ENCODE measurements at places on chromosomes 1 and 21.

GRCh38 chr1:5927506-5928370 lies 64.5 kb downstream of the NPHP4 start:
- DNase-seq, result peak; percentile 82

DNA sequence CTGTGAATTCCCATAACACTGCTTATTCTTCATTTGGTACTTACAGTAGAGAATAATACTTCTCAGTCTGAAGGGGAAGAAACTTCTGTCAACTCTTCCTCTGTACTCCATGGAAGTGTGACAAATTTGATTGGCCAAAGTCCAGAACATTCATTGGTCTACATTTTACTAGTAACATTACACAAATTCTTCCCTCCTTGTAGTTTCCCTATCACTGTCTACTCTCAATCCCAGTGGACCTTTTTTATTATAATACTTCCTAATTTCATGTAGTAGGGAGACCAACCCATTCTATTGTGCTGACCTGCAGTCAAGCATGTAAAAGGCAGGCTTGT lies 74.7 kb downstream of the ALG6 start:
- DNase-seq, result no peak

- DNase-seq, result no peak
Measured at GRCh38 chr1:66282343-66282852, 251.6 kb upstream of the SGIP1 start.

DNA sequence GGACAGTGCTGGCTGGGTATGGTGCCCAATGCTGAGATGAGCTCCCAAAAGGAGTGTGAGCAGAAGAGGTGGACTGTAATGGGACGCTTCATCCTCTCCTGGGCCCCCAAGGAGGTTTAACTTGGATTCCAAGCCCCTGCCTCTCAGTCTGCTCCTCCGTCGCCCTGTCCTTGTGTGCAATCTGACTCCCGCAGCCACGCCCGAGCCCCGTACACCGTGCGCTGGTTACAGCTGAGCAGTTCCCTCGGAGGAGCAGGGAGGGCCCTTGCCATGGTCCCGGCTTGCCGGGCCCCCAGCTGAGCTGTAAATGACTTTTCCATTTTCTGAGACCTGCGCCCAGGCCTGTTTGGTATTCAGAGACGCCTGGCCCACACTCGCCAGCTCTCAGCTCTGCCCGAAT lies 53.7 kb downstream of the PAX7 start:
- DNase-seq, result no peak

DNA sequence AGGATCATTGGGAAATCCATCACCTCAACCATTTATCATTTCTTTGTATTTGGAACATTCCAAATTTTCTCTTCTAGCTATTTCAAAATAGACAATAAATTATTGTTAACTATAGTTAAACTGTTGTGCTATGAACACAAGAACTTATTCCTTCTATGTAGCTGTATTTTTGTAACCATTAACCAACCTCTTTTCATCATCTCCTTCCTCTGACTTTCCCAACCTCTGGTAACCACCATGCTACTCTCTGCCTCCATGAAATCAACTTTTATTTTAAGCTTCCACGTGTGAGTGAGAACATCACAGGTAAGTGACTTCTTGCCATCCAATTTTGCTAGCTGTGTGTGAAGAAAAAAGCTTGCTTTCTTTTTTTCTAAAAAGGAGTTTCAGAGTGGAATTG lies 418 bp downstream of the IFI44L start:
- DNase-seq, result no peak

GRCh38 chr1:116099379-116099778 lies 11.8 kb upstream of the MAB21L3 start:
- no peak for DNase-seq

GRCh38 chr1:12009318-12009947 lies 9.9 kb upstream of the MIIP start:
- DNase-seq, result no peak

GRCh38 chr1:151510957-151511635 lies at the start of gene CGN:
Gene CGN (plus strand): TSS chr1:151511387. CDS start chr1:151518520, 7,133 bp downstream.
- no peak for DNase-seq

DNA sequence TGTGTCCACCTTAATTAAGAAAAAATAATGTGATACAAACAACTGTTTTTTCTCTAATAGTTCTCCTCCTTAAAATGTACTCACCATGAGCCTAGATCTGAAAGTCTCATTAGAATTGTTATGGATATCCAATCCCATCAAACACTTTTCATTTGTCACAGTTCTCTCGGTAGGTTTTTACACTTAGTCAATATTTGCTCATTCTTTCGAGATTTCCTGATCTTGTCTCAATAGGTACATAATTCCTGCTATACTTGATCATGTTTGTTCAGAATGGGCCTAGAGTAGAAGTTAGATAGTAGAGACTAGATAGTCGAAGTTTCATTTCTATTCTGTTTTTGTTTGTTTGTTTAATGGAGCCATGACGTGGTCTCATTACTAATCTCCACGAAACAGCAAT lies 2005.7 kb downstream of the NCAM2 start:
- no peak for DNase-seq

DNA sequence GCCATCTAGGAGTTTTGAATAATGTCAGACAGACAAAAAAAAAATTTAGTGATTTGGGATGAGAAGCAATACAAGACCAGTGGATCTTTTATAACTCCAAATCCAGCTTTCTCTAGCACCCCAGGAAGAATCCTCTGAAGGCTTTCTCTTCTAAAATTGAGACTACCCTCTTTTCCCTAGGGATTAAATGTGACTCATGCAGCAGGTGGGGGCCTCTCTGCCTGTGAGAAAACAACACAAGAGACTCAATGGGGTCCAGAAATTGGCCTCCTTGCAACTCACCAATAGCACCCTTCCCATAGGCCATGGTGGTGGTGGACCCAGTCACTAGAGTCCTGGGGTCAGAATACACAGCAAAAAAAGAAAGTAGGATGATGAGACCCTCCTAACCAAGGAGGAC lies 120.3 kb upstream of the ATP1A1 start:
- no peak for DNase-seq

DNA sequence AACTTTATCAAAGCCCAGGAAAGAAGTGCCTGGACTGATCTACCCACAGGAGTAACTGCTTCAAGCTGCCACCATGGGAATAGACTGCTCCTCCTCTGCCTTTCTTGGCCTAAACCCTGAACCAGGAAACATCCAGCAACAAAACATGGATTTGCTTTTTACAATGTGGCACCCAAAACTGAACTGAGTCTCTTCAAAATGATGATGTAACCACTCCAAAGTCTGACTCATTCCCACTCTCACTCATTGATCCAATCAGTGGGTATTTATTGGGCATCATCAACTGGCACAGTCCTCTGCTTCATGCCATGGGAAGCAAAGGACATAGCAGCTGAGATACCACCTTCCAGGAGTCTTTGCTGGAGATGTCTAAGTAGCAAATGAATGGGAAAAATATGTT lies 23.5 kb downstream of the CYP4A22 start:
- no peak for DNase-seq

GRCh38 chr1:48917901-48918603 lies 141.4 kb upstream of the BEND5 start:
- no peak for DNase-seq

DNA sequence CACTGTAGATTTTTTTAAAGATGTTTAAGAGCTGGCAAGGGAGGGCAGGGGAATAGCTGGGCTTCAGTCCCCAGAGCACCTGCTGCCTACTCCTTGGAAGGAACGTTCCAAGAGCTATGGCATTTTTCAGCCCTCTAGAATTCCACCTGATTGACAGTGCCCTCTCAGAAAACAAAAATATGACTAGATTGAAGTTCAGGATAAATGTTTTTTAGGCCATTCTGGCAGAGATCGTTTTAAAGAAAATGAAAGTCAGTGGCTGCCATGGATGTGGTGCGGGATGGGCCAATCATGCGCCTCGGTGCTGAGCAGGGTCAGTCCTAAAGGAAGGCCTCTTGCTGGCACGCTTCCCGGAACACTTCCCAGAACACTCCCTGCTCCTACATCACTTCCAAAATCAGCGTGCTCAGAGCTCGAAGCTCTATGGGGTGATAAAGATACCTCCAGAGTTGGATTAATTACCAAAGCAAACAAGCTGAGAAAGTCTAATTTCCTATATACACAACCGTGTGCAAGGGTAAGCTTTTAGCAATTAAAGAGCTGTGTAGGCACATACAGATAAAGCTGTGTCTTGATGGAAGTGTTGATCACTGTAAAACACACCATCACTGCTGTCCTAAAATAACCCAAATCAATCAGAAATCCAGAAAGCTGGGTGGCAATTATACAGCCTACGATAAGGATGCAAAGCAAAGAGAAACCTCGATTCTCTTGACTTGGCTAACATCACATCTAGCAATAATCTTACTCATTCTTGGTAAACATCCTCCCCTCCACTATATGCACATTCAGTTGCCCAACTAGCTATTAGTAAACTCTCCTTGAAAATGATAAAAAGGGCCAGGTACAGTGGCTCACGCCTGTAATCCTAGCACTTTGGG lies 34.6 kb downstream of the TGFBR3 start:
- no peak for DNase-seq

- peak; percentile 91 for DNase-seq
Measured at GRCh38 chr1:155324717-155325602, 4.3 kb downstream of the RUSC1 start.

DNA sequence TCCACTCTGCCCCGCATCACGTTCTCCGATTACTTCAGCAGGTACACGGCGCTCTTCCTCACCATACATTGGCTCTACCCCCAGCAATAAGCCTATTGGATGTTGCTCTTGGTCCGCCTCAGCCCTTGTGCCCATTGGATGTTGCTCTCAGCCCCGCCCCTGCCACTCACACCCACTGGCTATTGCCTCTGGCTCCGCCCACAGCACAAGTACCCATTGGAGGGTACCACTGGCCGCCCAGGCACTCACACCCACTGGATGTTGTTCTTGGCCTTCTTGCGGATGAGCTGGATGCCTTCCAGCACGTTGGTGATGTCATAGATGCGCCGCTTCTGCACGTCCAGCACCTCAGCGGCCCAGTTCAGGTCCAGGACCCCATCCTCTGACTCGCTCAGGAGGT lies 9.4 kb downstream of the E2F2 start:
- DNase-seq, result no peak

GRCh38 chr1:63984257-63984929 lies 210.6 kb downstream of the ROR1 start:
- DNase-seq, result no peak

GRCh38 chr1:98277118-98277517 lies 356.3 kb upstream of the DPYD start:
- no peak for DNase-seq

GRCh38 chr1:90671251-90671650 lies 45.9 kb downstream of the BARHL2 start:
- DNase-seq, result no peak

DNA sequence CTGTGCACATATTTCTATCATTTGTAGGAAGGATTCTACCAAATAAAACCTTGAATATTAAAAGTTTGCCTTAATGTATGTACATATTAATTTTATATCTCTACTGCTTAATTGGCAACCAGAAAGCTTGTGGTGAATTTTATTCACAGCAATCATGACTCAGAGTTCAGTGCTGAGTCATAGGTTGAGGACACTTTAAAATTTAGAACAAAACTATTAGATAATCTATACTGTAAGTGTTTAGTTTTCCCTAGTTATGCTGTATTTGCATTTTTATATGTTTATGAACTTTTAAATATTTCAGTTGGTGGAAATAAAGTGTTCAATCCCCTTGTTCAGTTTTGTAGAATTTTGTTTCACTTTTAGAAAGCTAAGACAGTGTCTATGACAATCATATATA lies 841.5 kb downstream of the KCNT2 start:
- DNase-seq, result no peak

- DNase-seq, result no peak
Measured at GRCh38 chr1:9575486-9575885, 13.2 kb upstream of the TMEM201 start.

DNA sequence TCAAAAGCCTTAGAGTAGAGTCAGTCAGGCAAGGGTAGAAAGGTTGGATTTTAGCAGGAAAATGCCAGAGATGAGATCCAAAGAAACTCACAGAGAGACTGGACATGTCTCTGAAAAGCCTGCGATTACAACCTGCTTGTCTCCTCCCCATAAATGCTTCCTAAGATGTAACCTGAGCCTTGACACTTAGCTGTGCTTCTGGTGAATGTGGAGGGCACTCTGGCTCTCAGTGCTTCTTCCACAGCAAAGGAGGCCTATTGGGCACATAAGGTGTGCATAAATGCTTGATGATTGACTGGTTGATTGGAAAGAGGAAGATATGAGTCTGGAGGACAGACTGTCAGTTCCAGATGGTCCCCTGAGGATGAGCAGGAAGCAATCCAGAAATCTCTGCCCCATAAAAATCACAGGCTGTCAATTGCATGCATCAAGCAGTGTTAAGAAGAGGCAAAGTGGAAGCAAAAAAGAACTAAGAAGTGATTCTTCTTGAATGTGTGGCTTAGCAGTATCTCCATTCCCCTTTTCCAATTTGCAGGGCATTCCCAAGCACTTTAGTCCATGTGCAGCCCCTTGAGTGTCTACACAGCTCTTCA lies 236.2 kb upstream of the RRP15 start:
- no peak for DNase-seq

GRCh38 chr1:219244864-219245263 lies 71.2 kb downstream of the LYPLAL1 start:
- DNase-seq, result no peak

DNA sequence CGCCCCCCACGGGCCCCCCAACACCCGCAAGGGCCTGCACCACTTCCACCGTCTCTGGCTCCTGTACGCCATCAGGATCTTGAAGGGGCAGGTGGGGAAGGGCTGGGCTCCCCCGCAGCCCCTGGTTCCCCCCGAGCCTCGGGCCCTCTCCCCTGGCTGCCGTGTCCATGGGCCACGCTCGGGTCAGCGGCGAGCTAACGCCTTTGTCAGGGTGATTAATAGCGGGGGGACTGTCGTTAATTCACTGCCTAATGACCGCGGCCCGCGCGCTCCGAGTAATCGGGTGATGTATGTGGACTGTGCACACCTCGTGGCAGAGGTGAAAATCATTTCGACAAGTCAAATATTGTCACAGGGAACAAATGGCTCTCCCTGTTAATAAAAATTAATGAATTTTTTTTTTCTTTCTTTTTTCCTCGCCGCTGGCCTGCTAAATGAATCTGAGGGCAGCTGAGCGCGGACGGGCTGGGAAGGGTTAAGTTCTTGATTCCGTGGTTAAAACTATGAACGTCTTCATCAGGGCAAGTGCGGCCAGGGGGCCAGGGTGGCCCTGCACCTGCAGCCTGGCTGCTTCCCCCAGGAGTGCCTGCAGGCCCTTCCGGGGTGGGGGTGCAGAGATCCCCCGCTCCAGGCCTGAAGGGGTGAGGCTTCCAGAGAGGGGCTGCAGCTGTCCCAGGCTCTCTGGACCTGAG lies 100.8 kb downstream of the PRDM16 start:
- no peak for DNase-seq

DNA sequence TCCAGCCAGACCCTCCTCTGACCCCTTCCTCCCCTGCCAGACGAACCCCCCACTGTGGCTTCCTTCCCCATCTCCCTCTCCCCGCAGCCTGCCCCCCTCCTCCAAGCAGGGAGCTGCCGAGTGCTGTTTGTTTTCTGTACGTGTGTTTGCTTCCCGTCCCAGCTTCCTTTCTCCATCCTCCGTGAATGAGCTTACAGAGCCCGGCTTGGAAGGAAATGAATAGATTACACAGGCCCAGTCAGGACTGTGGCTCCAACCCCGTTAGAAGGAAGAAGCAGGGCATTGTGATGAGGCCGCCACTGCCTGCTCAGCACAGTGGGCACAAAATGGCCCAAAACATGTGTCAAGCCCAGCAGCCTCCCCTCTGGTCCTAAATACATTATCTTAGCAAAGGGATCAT lies 123.2 kb downstream of the IGSF21 start:
- DNase-seq, result no peak

- DNase-seq, result no peak
Measured at GRCh38 chr1:15154480-15155036, 1.0 kb downstream of the TMEM51 start.

GRCh38 chr1:201515895-201516294 lies 9.0 kb upstream of the CSRP1 start:
- DNase-seq, result no peak

Measured in vagina (tissue), 2 donors.